ENCODE measurements at places on chromosomes 3 and 15.

DNA sequence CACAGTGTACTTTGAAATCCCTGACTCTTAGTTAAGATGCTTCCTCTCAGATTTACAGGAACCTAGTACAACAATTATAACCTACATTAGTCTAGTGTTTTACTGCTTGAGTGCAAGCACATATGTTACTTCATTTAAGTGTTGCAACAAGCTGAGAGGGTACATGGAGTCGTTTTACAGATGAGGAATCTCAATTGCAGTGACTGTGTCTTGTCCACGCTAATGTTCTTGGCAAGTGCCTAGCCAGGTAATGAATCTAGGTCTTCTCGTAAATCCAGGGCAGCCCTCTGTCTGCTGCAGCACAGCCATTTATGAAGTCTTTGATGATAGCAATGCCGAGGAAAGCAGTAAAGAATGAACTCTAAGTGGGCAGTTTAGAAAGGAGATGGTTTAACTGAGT lies 384.4 kb upstream of the ARPP21 start:
- no peak for DNase-seq

GRCh38 chr3:140449413-140450256 lies 228.2 kb upstream of the TRIM42 start:
- DNase-seq, result no peak

DNA sequence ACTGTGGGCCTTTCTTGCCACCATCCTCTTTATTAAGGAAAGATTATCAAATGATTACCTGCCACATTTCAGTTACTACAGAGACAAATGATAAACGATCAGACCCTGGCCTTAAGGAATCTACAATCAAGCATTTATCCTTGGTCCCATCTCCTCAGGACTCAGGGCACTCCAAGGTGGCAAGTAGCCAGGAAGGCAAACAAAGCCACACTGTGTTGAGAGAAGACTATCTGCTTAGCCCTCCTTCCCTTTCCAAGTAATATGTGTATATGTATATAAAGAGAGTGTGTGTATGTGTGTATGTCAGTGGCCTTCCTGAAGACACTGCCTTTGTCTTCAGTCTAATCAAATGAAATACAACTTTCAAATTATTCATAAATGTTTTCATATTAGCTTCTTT lies 490.1 kb upstream of the ATP11B start:
- no peak for DNase-seq

DNA sequence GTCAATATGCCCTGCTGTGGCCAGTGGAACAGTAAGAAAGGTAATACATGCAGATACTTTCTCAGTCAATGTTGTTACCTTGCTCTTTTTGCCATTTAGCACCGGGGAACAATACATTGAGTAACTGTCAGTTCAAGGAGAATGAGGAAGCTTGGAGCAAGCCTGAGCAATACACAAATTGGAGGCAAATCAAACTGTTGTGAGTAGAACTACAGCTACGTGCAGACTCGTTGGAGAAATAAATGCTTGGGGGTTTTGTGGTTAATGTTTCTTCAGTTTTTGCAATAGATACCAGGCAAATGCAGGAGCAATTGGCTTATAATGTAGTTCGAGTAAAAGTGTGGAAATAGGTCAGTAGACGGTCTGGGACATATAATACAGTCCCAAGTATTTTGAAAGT lies 587.3 kb upstream of the ROBO1 start:
- DNase-seq, result no peak

DNA sequence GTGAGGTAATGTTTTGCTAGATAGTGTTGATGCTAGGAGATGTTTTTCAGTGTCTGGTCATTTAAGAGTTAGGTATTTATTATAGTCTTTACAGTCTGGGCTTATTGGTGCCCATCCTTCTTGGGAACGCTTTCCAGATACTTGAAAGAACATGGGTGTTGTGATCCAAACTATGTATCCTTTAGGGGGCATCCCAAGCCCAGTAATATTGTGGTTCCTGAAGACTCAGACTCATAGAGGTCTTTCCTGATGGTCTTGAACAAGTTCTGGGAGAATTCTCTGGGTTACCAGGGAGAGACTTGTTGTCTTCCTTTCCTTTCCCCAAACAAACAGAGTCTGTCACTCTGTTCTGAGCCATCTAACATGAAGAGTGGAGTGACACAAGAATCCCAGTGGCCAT lies 99.7 kb upstream of the LRRC3B start:
- no peak for DNase-seq

All from stimulated activated CD4-positive, alpha-beta T cell treated with anti-CD3 and anti-CD28 coated beads, Interleukin-12 subunit alpha, Interleukin-12 subunit beta, amount 100 ng/mL, for 4 hours (primary cell).